ENCODE measurements at places on chromosomes 12 and 14.

- DNase-seq, result peak; percentile 10
Observed at GRCh38 chr12:128018067-128018466, 248.9 kb upstream of the TMEM132C start.

GRCh38 chr12:132021031-132021871 is 71.5 kb downstream of the EP400 start:
- DNase-seq, result no peak

DNA sequence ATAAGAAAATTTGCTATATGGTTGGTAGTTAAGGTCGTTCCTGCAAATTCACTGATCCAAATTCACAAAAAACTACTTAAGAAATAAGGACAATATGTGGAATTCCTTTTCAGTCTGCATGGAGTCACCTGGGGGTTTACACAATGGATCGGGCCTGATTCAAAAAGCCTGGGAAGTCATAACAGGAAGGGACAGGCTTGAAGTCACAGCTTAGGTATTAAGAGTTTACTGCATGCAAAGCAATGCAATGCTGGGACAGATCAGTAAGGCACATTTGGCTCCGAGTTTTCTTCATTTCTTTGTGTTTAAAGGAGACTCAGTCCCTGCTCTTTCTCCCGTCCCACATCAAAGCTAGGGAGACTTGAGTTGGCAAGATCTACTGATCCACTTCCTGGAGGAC is 153.3 kb downstream of the NTF3 start:
- no peak for DNase-seq

DNA sequence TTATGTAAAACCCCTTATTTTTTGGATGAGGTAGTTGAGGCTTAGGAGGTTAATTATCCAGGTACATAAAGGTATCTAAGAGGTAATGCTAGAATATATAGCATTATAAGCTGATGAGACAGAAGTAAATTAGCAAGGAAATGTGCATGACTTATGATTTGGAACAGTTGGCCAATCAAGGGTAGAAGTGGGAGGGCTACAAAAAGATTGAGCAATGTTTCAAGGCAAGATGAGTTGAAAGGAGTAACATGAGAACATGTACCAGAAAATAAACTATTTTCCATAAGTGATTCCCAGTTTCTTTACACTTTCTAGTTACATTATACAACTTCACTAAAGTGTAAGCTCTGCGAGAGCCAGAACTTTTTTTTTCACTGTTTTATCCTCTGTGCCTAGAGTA is 290.9 kb downstream of the LRIG3 start:
- peak; percentile 77 for DNase-seq

DNA sequence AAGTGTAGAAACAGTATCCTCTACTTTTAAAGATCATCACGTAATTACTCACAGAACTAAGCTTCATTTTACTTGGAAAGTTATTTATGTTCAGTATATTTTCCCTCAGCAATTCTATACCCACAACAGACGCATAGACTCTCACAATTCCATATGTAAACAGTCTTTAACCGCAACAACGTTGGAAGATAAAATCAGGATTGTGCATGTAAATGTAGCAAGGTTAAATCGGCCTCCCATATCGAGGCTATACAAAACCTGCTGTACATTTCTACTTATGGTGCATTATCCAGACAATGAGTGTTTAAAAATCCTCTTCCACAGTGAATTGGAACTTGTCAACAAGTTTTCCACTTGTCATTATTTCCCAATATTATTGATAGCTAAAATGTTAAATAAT is 581.1 kb downstream of the SLC16A7 start:
- DNase-seq, result no peak

GRCh38 chr12:43104494-43104893 is 447.5 kb downstream of the ADAMTS20 start:
- peak; percentile 43 for DNase-seq

DNA sequence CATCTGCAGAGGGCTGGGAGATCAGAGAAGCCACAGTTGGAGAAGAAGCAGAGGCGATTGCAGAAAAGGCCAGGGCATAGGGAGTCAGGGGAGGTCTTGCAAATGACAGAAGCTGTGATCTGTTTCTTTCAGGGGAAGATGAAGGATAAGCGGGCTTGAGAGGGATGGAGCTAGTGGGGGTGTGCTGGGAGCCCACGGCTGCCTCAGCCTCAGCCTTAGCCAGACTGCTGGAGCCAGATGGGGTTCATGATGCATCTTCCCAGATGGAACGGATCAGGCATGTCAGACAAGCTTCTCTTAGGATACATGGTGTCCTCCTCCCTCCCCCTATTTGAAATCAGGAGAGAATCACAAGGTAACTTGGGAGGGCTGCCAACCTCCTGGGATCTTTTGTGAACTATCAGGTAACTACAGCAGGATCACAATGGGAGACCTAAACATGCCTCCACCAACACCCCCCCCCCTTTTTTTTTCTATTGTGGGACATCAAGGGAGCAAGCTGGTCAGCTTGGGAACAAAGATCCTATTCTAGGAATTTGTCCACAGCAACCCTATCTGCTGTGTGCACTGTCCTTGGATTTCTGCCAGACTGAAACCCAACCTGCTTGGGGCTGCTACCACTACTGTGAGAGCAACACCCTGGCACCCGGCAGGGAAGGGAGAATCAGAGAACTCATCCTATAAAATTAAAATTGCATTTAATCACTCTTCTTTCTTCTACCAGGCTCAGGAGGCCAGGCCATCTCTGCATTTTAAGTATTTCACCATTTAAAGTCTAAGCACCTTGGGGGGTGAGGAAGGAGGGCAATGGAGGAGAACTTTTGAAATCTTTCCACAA is 10.7 kb upstream of the ATP2A2 start:
- DNase-seq, result peak; percentile 59

- DNase-seq, result no peak
Observed at GRCh38 chr12:6469609-6470374, 685 bp downstream of the VAMP1 start.

- DNase-seq, result no peak
Observed at GRCh38 chr12:88784166-88784565, 203.9 kb upstream of the KITLG start.

DNA sequence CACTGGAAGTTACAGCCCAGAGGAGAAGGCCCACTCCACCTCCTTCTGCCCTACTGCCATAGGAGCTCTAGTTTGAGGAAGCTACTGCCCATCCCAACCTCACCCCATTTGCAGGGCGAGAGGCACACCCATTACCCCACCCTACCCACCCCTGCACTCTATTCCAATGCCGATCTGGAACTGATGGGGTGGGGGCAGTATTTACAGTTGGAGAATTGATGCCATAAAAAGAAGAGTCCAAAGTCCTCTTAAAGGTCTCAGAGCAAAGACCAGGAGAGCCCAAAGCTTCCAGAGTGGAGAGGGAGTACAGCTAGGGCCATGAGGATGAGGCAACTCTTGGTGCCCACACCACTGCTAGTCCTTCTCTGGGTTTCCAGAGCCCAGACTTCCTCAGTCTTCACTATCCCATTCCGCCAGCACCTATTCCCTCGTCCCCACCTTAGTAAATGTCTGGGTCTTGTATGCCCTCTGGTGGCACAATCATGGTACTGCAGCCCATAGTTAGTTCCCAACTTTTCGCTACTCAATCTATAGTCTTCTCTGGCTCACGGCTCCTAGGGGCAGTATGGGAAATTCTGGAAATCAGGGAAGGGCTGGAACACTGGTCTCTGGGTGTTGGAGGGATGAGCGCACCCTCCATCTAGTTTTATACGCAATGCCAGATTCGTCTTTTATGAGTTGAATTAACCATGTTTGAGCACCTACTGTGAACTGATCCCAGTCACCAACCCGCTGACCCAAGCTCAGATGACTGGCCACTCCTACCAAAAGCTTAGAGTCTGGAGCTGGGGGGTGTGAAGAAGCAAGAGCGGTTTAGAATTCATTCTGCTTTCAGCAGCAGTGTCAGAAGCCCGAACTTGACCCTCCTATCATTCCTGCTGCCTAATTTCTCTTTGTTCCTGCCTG is 6.9 kb upstream of the ADCY6 start:
- peak; percentile 61 for DNase-seq

- no peak for DNase-seq
Observed at GRCh38 chr14:90607141-90607540, 209.1 kb downstream of the TTC7B start.

DNA sequence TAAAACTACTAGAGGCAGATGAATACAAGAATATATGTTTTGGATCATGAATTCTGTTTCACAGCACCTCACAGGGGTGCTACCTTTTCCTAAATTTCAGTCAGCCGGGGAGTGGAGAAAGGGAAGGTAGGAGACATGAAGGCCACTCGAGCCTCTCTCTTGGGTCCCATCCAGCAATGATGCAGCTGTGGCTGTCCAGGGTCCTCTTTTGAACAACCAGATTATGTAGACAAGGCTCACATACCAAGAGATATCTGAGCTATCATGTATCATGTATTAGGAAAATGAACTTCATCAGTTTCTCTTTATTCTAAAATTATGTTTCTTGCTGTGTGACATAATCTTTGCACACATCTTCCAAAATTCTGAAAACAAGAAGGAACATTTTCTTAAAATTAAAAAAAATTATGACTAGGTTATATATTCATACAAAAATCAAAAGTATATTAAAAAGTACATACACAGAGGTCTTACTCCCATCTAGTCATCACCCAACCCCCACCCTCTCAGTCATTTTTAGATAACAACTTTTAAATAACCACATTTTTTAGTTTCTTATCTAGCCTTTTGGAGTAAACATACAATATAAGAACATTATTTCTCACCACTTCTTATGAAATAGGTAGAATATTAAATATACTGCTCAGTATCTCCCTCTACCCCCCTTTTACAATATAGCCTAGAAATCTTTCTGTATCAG is 88.7 kb downstream of the ACADS start:
- no peak for DNase-seq

DNA sequence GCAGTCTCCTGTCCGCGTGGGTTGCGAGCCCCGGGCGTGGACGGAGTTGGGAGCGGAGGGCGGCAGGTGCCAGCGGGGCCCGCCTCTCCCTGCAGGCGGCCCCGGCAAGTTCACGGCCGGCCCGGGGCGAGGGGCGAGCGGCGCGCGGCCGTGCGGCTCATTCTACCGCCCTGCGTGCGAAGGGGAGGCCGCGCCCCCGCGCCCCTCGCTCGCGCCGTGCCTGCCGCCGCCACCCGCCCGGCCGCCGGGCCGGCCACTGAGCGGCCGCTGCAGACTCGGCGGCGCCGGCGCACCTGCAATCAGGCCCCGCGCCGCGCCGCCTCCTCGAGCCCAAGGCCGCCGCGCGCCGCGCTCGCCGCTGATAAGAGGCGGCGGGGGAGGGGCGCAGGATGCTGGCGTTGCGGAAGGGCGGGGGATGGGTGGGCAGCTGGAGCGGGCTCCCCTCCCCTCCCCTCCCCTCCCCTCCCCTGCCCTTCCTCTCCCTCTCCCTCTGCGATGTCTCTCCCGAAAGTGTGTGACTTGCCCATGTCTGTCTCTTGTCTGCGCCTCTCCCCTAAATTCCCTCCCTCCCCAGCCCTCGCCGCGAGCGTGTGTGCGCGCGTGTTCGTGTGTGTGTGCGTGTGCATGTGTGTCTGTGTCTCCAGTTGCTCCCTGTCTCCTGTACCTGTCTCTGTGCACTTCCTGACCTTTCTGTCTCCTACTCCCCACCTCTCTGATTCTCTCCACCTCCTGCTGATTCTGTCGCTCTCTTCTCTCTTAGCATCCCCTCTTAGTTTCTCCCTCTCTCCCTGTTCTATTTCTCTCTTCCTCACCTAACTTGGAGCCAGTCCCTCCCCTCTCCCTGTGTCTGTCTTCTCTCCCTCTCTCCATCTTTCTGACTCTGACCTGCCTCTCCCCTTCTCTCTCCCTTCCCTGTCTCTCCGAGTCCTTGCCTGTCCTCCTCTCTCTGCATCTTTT is 768.1 kb upstream of the TBX3 start:
- DNase-seq, result peak; percentile 17

DNA sequence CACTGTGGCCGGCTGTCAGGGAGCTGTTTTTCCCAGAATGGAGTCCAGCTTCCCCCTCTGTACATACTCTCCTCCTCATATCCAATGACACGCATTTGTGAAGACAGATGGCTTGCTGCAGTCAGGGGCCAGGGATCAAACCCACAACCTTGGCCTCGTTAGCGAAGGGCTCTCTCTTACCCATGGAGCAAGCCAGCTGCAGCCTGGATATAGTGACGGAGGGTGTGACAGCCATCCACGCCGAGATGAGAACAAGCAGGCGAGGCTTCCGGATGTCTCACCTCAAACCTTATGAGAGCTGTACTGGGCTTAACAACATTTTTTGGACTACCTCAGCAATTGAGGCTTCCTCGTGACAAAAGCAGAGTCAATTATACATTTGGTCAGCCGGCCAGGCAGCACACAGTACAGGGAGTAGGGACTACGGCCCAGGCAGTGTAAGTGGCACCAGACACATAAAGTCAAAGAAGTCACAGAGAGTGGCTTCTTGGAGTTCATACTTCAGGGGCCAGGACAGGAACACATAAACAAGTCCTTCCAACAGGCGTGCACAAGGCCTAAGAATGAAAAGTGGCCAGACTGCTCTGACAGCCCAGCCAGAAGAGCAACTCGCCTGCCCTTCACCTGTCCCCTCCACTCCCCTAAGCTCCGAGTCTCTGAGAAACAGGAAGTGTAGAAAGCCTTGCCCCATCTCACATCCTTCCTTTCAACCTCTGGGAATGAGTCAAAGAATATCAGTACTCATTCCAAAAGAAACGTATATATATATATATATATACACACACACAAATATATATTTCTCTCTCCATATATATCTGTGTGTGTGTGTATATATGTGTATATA is 115.1 kb downstream of the TTC7B start:
- DNase-seq, result no peak

- DNase-seq, result no peak
Observed at GRCh38 chr12:105852951-105853350, 285.8 kb downstream of the NUAK1 start.

- DNase-seq, result no peak
Observed at GRCh38 chr12:47023953-47024352, 55.5 kb upstream of the PCED1B start.

GRCh38 chr14:21070610-21071224 is 613 bp downstream of the ARHGEF40 start:
- peak; percentile 43 for DNase-seq

DNA sequence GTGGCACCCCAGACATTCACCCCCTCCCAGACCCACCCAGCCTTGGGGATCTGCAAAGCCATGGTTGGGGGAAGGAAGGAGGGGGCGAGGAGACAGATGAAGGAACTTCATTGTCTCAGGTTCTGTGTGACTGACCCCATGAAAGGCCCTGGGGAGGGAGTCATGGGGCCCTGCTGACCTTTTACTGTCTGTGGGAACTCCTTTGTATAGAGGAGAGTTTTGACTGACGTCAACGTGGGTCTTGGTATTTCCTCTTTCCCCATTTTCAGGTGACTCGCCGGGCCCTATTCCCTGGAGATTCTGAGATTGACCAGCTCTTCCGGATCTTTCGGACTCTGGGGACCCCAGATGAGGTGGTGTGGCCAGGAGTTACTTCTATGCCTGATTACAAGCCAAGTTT is 3.1 kb upstream of the RAB5B start:
- DNase-seq, result peak; percentile 36

Data from iris pigment epithelial cell (primary cell).